Caco-2 (cell line): ENCODE measurements at places on chromosomes 1 and 21.
A peak's percentile ranks its signal among the peaks of the same experiment; 100 is the strongest.

GRCh38 chr1:9473032-9473807 lies 66.0 kb upstream of the SLC25A33 start:
- peak; percentile 30 for DNase-seq

DNA sequence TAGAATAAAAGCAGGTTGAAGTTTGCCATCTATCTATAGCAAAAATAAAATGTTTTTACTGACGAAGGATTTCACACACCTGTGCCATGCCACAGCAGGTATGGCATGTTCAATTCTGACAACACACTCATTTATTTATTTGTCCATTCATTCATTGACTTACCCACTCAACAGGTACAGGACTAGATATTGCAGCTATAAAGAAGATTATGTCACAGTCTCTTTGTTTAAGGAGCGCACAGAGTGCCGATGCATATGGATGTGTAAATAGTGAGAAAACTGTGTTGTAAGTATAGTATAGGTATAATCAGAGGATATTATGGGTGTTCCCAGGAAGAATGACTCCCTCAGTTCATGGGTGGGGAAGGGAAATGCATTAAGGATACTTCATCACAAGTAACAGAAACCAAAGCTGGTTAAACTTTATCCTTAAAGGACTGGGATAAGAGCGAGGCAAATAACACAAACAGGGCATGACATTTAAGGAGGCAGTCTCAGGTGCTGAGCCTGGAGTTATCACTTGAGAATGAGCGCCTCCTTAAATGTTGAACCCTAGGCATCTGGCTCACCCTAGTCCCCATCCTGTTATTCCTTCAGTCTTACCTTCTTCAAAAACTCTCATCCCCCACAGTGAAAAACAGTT lies 7.9 kb upstream of the ZRANB2 start:
- no peak for DNase-seq

GRCh38 chr1:63950023-63950422 lies 176.2 kb downstream of the ROR1 start:
- DNase-seq: no peak

DNA sequence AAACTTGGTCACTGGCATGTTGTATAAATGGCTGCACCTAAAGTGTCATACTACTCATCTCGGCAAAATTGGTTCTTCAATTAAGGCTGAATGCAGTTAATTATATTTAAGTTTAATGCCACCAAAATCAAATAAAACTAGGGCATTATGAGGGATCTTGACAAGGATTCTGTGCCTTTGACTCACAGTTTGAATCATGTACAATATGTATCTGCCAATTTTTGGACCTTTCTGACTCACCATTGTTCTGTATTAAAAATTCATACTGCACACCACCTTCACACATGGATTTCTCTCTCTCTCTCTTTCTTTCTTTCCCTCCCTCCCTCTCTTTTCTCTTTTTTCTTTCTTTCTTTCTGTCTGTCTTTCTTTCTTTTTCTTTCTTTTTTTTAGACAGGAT lies 14.1 kb upstream of the STXBP3 start:
- no peak for DNase-seq

GRCh38 chr1:183390561-183390960 lies 27.6 kb downstream of the NMNAT2 start:
- no peak for DNase-seq

DNA sequence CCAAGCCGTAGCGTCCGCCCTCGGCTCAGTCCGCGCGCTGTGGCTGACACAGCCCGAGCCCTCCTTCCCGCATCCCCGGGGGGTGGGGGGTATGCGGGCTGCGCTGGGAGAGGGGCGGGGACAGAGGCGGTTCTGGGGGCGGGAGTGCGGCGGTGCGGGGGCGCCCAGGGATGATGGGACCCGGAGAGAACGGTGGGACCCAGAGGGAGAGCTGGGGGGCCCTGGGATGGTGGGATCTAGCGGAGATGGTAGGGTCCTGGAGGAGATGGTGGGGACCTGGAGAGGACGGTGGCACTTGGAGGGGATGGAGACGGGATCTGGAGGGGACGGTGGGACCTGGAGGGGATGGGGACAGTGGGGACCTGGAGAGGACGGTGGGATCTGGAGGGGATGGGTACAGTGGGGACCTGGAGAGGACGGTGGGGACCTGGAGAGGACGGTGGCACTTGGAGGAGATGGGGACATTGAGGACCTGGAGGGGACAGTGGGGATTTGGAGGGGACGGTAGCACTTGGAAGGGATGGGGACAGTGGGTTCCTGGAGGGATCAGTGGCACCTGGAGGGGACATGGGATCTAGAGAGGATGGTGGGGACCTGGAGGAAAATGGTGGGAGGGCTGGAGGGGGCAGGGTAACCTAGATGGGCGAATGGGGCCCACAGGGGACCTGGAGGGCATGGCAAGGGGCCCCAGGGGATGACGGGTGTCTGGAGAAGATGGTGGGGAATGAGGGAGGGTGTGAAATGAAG lies 477 bp downstream of the SNAP47 start:
- no peak for DNase-seq

GRCh38 chr1:240149484-240150094 lies 57.9 kb downstream of the FMN2 start:
- peak; percentile 45 for DNase-seq

DNA sequence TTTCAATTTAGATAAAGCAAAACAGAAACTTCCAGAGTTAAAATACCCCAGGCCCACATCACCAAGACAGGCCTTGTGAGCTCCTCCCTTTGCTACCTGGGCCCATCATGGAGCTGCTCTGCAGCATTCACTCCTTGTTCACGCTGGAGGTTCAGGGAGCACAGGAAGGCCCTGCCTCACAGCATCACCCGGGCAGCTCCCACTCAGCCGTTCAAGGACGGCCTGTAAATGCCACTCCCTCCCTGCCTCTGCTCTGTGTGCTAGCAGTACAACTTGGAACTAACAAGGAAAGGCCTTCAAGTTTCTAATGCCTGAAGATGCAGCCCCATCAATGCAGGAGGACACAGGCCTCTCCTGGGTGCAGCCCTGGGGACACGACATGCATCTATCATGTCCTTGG lies 11.6 kb downstream of the ATP5PO start:
- DNase-seq: no peak

- no peak for DNase-seq
These were observed 91.6 kb downstream of the CD247 start for GRCh38 chr1:167426716-167427115.

GRCh38 chr1:205267306-205267902 lies 39.7 kb downstream of the TMCC2 start:
- DNase-seq: no peak

GRCh38 chr1:157107702-157108101 lies 8.1 kb upstream of the ETV3L start:
- no peak for DNase-seq

- no peak for DNase-seq
These were observed 44.8 kb downstream of the GPR161 start for GRCh38 chr1:168091720-168092550.

DNA sequence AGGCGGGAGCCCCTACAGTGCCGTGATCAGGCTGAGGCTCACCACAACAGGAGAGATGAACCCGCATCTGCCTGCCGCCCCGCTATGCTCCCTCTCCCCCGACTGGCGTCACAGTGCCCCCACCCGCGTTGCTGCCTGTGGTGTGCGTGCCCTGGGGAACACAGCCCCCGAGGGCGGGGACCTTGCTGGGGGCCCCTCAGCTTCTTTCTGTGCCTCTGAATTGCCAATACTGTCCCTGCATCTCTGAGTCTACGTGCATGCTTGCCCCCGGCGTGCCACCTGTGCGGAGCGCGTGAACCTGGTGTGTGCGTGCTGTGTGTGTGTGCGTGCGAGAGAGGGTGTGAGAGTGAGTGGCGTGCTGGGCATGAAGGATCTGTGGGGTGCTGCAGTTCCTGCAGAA lies 10.3 kb downstream of the PARS2 start:
- no peak for DNase-seq

GRCh38 chr21:19541602-19542001 lies 1138.0 kb upstream of the TMPRSS15 start:
- DNase-seq: no peak

- DNase-seq: no peak
These were observed 8.8 kb downstream of the GIPC2 start for GRCh38 chr1:78054559-78054958.

GRCh38 chr1:155073377-155074242 lies 5.0 kb upstream of the EFNA3 start:
- DNase-seq: no peak

DNA sequence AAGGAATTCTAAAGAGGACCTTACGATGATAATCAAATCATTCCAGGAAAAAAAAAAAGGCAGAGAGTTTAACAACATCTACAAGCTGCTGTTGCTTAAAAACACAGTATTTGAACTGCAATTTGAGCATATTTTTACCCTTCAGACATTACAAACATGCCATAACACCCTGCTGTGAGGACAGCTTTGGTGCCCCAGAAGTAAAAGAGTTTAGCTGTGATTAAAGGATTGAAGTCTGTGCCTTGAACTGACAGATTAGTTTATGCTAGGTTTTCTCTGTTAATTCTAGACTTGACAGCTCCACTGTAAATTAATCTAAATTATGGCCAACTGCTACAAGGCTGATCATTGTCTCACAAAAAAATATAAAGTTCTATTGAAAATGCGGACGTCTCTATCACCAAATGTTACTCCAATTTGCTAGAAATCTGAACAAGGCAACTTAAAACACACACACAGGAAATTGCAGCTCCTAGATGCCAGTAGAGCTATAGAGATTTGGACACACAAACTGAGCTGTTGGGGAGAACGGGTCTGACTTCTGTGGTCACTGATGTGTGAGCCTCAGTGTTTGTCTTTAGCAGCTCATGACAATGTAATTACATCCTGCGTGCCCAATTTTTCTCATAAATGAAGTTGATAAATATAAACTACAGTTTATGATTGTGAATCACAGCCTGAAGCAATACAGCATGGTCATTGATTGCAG lies 217.9 kb downstream of the NTNG1 start:
- DNase-seq: no peak

DNA sequence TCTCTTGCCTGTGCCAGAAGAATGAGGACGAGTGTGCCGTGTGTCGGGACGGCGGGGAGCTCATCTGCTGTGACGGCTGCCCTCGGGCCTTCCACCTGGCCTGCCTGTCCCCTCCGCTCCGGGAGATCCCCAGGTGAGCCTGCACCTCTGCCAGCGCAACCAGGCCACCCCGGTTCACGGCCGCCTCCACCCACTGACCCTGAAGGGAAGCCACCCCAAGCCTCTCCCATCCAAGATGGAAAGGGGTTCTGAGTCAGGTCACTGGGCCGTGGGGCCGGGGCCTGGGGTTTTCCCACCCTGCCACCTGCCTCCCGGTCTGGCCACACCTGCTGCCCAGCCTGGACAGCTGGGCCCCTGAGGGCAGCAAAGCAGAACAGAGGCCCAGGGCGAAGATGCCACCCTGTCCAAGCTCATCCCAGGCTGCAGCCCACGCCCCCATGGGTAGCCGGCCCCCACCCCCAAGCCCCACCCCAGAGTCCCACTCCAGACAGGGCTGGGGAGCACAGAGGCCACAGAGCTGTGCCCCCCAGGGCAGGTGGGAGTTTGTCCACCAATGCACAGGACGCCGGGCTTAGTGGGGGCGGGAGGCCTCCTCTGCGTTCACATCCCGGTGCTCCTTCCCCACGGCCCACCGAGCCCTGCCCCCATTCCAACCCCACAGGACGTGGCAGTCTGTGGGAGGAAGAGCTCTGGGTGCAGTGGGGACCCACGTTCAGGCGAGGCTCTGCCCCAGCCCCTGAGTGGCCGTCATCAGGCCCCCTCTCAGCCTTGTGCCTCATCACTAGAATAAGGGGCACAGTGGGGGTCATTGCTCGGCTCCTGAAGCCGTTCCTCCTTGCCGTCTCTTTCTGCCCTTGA lies 5.6 kb downstream of the AIRE start:
- no peak for DNase-seq

DNA sequence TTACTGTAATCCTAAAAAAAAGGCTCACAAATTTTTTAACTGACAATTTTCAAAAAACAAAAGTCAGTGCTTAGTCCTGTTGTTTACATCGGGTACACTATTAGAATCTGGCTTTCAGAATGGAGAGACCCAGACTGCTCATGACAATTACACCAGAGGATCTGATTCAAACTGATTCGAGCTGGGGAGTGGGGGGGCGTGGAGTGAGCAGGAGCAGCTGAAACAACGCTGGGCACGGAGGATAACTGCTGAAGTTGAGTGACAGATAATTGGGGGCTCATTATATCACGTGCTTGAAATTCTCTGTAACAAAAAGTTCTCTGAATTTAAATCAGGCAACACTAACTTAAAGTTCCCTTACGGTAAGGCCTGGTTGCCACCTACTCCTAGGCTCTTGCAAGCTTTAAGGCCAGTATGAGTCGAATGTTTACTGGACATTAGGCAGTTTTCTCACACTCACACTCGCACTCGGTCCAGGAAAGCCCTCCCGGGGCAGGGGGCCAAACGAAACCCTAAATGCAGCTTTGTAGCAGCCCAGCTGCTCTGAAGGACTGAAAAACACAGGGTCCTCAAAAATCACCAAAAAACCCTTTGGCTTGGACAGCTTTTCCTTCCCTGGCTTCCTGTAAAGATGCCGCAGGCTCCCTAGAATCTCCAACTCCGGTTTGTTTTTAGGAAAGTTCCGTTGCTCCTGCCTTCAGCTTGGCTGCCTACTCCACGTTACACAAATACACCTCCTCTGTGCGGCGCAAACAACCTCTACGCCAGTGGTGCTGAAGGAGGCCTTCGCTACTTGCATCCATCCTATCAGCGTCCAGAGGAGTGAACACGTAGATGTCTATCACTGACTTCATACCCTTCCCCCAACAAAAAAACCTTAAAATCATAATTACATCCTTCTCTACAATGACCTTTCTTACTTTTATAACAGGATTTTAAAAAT lies 42.9 kb downstream of the CAPZB start:
- DNase-seq: no peak

DNA sequence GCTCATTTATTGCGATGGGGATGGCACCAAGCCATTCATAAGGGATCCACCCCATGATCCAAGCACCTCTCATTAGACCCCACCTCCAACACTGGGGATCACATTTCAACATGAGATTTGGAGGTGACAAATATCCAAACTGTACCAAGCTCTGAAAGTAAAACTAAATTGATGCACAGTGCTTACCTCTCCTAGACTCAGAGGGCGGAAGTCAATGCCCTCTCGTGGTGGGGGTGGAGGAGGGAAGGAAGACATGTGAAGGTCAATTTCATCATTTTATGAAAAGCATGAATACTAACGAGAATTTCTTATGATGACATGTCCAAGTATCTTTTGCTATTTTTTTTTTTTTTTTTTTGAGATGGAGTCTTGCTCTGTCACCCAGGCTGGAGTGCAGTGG lies 120.0 kb downstream of the PGBD5 start:
- DNase-seq: no peak
